ENCODE measurements at places on chromosomes 13 and 19. TPM values are rescaled to one million over a fixed set of nuclear protein-coding genes. Genes with fewer than 3 reads are reported as not detected.

ZNF443 gene
- total RNA-seq = 3.9 TPM

ZNF829 gene
- total RNA-seq = 0.32 TPM

CERS1 gene
- not detected for total RNA-seq

IGFL2 gene
- total RNA-seq = not detected

ZNF418 gene
- total RNA-seq = 0.69 TPM

PSG7 gene
- total RNA-seq = not detected

POGLUT2 gene
- total RNA-seq = 7.0 TPM

CPB2 gene
- total RNA-seq = 0.16 TPM

S1PR5 gene
- total RNA-seq = not detected

HOMER3 gene
- total RNA-seq = 0.64 TPM

CADM4 gene
- 0.11 TPM for total RNA-seq

ATF5 gene
- 83.1 TPM for total RNA-seq

KLHL1 gene
- 0.05 TPM for total RNA-seq

ZNF93 gene
- 0.77 TPM for total RNA-seq

N4BP2L1 gene
- 11.2 TPM for total RNA-seq

ZNF568 gene
- 0.48 TPM for total RNA-seq

GJB6 gene
- total RNA-seq = not detected

SIGLEC5 gene
- 1.1 TPM for total RNA-seq

EDNRB gene
- not detected for total RNA-seq

ZNF578 gene
- total RNA-seq = 0.10 TPM

CEBPA gene
- 0.32 TPM for total RNA-seq

PRRG2 gene
- 0.82 TPM for total RNA-seq

WDR87 gene
- total RNA-seq = not detected

KRTDAP gene
- total RNA-seq = not detected

ADPRHL1 gene
- 1.6 TPM for total RNA-seq

PLEKHJ1 gene
- total RNA-seq = 92.9 TPM

ZNF878 gene
- total RNA-seq = 0.74 TPM

ADGRE2 gene
- 8.9 TPM for total RNA-seq

TUBB4A gene
- 22.4 TPM for total RNA-seq

LRRC8E gene
- not detected for total RNA-seq

ERICH4 gene
- not detected for total RNA-seq

CLPTM1 gene
- 72.6 TPM for total RNA-seq

METTL21C gene
- total RNA-seq = not detected

SULT2A1 gene
- 0.16 TPM for total RNA-seq

FIZ1 gene
- total RNA-seq = 14.6 TPM

DACH1 gene
- not detected for total RNA-seq

KLK4 gene
- total RNA-seq = not detected

KLF1 gene
- total RNA-seq = 0.24 TPM

CRLF1 gene
- total RNA-seq = 0.43 TPM

PCSK4 gene
- 0.90 TPM for total RNA-seq

ATP8B3 gene
- 1.7 TPM for total RNA-seq

ACER1 gene
- not detected for total RNA-seq

CASP14 gene
- 0.11 TPM for total RNA-seq

CGB5 gene
- total RNA-seq = not detected

ZNF541 gene
- 0.08 TPM for total RNA-seq

CGB2 gene
- total RNA-seq = not detected

KLF5 gene
- 2.7 TPM for total RNA-seq

ZNF254 gene
- 7.8 TPM for total RNA-seq

CCDC70 gene
- total RNA-seq = not detected

ZNF835 gene
- total RNA-seq = not detected

ZNF69 gene
- total RNA-seq = 0.37 TPM

KLK14 gene
- not detected for total RNA-seq
